ENCODE measurements at places on chromosomes 12 and 14. TPM values are rescaled to one million over a fixed set of nuclear protein-coding genes. Genes with fewer than 3 reads are reported as not detected.

- DNase-seq, result no peak
Measured at GRCh38 chr14:33357225-33358010, 418.7 kb downstream of the NPAS3 start.

DNA sequence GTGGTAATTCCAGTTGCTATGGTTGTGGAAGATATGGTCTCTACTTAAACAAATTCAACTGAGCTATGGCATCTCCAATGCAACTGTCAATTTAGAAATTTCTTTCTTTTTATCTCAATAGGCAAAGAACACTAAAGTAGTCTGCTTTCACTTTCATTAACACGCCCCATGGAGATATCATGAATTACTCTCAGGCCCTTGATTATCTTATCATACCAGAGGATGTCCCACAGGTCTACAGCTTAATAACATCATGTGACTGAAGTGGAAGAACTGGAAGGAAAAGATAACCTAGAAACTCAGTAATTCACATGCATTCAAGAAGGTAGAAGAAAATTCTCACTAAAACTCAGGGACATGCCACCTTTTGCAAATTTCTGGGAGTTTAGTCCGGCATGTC lies 114.3 kb downstream of the FLRT2 start:
- DNase-seq, result no peak

The SYNDIG1L gene
- 0.76 TPM for total RNA-seq

The COX8C gene
- not detected for total RNA-seq

- DNase-seq, result no peak
Measured at GRCh38 chr12:89173678-89174077, 178.6 kb downstream of the DUSP6 start.

GRCh38 chr12:123037791-123038190 lies 57.3 kb downstream of the ARL6IP4 start:
- DNase-seq, result no peak

The KRT71 gene
- not detected for total RNA-seq

GRCh38 chr14:101062601-101063000 lies 159.1 kb upstream of the RTL1 start:
- no peak for DNase-seq

- DNase-seq, result no peak
Measured at GRCh38 chr14:28242895-28243294, 523.7 kb upstream of the FOXG1 start.

- no peak for DNase-seq
Measured at GRCh38 chr14:47959740-47960139, 284.3 kb upstream of the MDGA2 start.
